Effector memory CD8-positive, alpha-beta T cell (primary cell): ENCODE measurements at places on chromosomes 4 and X.

DNA sequence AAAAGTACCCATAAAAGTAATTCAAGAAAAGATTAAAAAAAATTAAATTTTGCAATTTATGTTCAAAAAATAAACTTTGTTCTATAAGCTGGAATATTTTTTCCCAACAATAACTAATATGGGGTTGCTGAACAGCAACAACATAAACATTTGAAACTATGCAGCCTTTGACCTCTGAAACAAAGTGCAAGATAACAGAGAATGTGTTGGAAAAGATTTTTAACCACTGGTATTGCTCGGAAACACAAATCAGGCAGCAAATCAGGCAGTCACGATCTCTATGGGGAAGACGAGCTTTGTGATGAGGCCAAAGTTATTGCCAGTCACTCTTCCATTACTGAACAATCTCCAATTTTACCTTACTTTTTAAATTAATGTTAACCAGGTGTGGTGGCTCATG lies 332.1 kb downstream of the PABPC4L start:
- no peak for DNase-seq
- no peak overlapping the region for H3K27ac ChIP-seq
- no peak overlapping the region for H3K4me3 ChIP-seq
- no peaks in the 10 kb centered on the region for H3K36me3 ChIP-seq

DNA sequence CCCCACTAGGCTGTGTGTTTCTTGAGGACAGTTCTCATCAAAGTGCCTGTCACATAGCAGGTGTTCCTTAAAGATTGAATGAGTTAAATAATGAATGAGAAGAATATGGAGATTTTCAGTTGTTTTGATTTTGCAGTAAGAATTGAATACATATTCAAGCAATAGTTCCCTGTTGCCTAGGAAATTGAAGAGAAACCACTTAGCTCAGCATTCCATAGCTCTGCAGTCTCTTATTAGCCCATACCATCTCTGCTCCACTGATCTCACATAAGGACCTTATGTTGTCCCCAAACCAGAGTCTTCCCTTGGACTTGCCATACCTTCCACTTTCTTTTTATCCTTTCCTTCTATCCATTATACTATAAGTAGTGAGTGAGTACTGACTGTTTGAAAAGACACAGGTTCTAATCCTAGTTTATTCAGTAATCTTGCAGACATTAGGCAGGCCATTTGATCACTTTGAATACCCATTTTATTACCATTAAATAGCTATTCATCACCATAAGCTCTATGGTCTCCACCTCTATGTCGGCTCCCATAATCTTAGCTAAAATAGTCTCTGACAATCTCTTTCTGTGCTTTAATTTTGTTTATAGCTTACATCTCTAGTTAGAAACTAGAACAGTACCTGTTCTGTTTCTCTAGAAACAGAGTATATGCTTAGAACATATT lies 1059.6 kb upstream of the SLIT2 start:
- no peak for DNase-seq
- H3K36me3 ChIP-seq: no peaks in the 10 kb centered on the region
- no peaks in the 10 kb centered on the region for H3K4me1 ChIP-seq
- no peak overlapping the region for H3K27ac ChIP-seq
- H3K4me3 ChIP-seq: no peak overlapping the region

- DNase-seq: no peak
- H3K36me3 ChIP-seq: no peaks in the 10 kb centered on the region
- H3K27ac ChIP-seq: no peak overlapping the region
- no peaks in the 10 kb centered on the region for H3K27me3 ChIP-seq
- H3K4me1 ChIP-seq: no peaks in the 10 kb centered on the region
Measured at GRCh38 chr4:129403848-129404247, 307.9 kb downstream of the C4orf33 start.

DNA sequence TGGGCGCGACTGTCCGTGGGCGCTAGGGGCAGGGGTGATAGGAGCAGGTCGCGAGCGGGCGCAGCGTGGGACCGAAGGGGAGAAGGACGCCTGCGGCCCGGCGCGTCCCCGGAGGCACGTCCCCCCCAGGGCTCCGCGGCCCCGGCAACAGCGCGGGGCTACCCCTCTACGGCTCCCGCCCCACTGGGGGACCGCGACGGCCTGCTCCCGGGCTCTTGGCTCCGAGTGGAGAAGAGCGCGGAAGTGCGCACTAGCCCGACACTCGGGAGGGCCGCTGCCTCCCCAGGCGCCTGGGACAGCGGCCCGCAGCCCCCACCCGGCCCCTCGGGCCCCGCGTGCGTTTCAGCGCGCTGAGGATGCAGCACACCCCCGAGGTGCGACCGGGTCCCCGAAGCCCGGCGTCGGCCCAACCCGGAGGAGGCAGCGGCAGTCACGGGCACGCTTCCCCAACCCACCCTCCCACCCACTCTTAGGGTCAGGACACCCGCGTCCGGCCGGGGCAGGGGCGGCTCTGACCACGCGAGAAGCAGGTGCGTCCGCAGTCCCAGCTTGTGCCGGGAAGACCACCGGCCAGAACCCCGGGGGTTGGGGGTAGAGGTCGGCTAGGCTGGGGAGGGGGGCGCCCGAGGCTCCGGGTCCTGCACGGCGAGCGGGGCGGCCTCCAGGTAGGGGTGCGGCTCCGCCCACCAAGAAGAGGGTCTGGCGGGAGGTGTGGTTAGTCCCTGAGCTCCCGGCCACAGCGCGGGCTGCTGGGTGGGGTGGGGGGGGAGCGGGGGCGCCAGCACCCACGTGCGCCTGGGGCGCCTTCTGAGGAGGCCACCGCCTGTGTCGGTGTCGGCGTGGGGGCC lies 18.5 kb upstream of the NAT8L start:
- peaks cover 2% of the 10 kb centered on the region for H3K36me3 ChIP-seq
- peak overlapping the region; percentile 12 for H3K27ac ChIP-seq

DNA sequence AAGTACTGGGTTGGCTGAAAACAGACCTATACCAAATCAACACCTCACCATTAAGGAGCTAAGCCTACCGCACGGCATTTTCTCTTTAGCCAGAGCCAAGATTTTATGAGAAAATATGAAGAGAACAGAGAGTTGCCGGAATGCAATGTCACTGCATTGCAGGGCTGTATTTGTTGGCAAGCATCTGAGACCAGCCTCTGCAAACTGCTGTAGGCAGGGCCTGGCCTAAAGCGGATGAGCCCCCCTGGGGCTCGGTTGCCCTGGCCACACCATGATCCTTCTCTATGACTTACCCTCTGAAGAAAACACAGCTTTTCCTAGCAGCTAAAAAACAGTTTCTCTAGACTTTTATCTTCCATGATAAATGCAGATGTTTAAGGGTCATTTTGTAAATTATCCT lies 120.5 kb upstream of the SORBS2 start:
- H3K36me3 ChIP-seq: no peaks in the 10 kb centered on the region
- H3K4me3 ChIP-seq: no peak overlapping the region
- H3K4me1 ChIP-seq: no peaks in the 10 kb centered on the region
- DNase-seq: no peak

- no peak for DNase-seq
- no peaks in the 10 kb centered on the region for H3K36me3 ChIP-seq
Measured at GRCh38 chrX:97367125-97367524, 483.4 kb downstream of the RPA4 start.

DNA sequence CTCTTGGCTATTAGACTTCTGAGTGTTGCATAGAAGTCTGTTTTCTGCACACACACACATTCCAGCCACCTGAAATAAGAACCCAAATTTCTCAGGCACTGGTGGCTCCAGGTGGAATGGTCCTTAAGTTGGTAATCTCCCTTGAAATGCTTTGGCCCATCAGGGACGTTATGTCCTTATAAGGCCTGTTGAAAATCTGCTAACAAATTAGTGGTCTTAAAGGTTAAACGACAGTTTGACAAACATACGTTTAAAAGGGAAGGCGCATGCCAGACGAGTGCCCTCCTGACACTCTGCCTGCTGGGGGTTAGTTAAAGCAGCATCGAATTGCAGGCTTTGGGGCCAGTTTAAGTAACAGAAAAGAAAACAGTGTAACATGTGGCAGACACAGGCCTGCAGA lies 125.0 kb downstream of the TBX22 start:
- H3K27me3 ChIP-seq: no peaks in the 10 kb centered on the region
- H3K27ac ChIP-seq: no peak overlapping the region
- DNase-seq: no peak

DNA sequence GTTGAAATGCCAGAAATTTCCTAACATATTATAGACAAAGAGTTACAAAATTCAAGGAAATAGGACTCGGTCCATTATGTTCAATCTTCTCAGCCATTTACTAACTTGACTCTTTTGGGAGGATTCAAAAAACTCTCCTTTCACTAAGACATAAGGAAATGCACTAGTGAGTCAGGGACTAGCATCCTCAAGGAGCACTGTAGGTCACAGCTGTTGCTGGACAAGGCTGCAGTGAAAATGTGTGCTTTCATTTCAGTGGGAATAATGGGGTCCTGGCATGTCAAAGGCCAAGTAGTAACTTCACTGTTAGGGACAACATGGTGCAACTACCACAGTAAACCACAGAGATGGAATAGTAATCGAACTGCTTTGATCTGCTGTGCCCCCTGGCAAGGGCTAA lies 56.9 kb upstream of the ABCG2 start:
- H3K27me3 ChIP-seq: peaks cover 10% of the 10 kb centered on the region
- no peak overlapping the region for H3K4me3 ChIP-seq

GRCh38 chr4:76809594-76810305 lies 88.2 kb downstream of the SOWAHB start:
- DNase-seq: no peak
- peaks cover 38% of the 10 kb centered on the region for H3K27me3 ChIP-seq
- H3K27ac ChIP-seq: no peak overlapping the region
- no peaks in the 10 kb centered on the region for H3K36me3 ChIP-seq
- H3K4me1 ChIP-seq: no peaks in the 10 kb centered on the region

DNA sequence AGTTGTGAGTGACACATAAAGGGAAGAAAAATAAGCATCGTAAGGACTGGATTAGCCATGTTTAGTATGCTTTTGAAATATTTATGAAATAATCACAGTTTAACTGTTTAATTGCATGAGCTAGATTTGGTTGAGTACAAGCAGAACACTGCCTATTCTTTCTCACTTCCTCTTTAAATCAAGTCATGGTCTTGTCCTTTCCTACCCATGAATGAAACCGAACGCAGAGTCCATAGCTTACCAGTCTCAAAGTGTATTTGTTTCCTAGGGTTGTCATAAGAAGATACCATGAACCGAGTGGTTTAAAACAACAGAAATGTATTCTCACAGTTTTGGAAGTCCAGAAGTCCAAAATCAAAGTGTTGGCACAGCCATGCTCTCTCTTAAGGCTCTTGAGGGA lies 684.0 kb upstream of the MAGEB2 start:
- no peaks in the 10 kb centered on the region for H3K36me3 ChIP-seq
- H3K4me3 ChIP-seq: no peak overlapping the region
- no peaks in the 10 kb centered on the region for H3K4me1 ChIP-seq
- H3K27me3 ChIP-seq: no peaks in the 10 kb centered on the region

DNA sequence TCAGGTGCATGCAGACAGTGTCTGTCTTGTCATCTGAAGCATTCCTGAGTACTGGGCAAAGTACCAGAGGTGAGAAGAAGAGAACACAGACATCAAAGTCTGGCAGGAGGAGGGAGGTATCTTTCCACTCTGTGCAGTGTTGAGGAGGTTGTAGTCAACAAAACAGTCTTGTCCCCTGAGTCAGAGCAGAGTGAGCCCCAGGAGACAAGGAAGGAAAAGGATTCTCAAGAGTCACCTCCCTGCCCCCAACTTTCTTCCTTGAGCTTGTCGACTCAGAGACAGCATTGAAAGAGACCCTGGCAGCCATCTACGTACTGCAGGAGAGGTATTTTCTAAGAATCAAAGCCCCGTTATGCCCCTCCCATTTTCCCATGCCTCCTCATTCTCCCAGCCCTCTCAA lies 4.4 kb upstream of the SRPX start:
- H3K4me1 ChIP-seq: no peaks in the 10 kb centered on the region
- H3K27ac ChIP-seq: no peak overlapping the region
- no peak overlapping the region for H3K4me3 ChIP-seq
- DNase-seq: no peak
- H3K36me3 ChIP-seq: no peaks in the 10 kb centered on the region

DNA sequence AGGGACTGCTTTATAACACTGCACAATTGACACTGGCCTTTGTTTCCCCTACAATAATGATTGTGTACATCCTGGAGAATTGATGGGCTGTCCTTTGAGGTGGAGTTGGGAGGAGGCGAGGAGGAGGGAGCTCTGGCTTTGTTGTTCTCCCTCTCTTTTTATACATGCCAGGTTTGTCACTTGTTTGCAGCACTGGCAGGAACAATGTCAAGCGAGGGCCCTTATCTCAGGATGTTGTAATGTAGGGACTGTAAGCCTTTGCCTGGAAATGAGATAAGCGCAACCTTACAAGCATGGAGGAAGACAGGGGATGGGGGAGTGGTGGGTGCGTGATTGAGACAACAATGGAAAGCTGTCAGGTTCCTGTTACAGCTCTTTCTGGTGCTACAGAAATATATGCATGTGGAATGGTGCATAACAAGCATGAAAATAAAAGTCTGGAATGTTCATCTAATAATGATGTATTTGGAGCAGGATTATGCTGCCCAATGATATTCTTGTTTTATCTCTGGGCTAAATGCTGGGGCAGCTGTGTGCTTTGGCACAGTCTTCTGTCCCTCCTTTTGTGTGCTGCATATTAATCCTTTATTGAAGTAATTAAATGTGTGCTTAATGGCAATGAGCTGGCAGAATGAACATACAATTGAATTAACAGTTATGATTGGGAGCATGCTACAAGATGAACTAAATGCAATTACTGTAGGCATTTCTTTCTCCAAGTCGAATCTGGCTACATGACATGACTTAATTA lies 294.4 kb downstream of the GPAT3 start:
- no peak overlapping the region for H3K27ac ChIP-seq
- no peaks in the 10 kb centered on the region for H3K27me3 ChIP-seq
- no peak overlapping the region for H3K4me3 ChIP-seq
- DNase-seq: no peak

DNA sequence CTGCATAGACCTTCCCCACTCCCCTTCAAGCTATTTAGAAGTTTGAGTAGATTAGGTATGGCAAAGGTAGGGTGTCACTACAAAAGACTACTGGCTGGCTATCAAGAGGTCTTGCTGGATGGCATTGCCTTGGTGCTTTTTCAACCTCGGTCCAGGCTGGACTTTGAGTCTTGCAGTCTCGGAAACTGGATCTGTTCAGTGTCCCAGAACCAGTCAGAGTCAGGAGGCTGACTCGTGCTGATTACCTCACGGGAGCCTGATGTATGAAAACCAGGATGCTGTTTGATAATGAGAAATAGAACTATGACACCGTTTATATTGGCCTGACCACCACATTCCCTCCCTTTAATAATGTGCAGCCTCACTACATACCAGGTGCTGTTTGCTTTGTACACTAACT lies 2.7 kb upstream of the PHKA1 start:
- H3K36me3 ChIP-seq: no peaks in the 10 kb centered on the region
- H3K27ac ChIP-seq: no peak overlapping the region
